ENCODE measurements at places on chromosomes 16 and 17. TPM values are rescaled to one million over a fixed set of nuclear protein-coding genes. Genes with fewer than 3 reads are reported as not detected.

Gene CYLD
- 44.6 TPM for total RNA-seq

Gene KRTAP9-4
- not detected for total RNA-seq

Gene KRT17
- total RNA-seq, result 9.0 TPM

Gene SMARCD2
- total RNA-seq, result 61.6 TPM

Gene CD300H
- total RNA-seq, result not detected

Gene ATAD5
- 0.79 TPM for total RNA-seq

Gene C1QTNF1
- total RNA-seq, result 84.0 TPM

Gene SCARF1
- total RNA-seq, result 0.33 TPM

Gene ABCC3
- 29.7 TPM for total RNA-seq

Gene CDH13
- 175 TPM for total RNA-seq

Gene CNGB1
- not detected for total RNA-seq

Gene MFSD6L
- not detected for total RNA-seq

Gene HS3ST3A1
- 0.99 TPM for total RNA-seq

Gene KRT28
- total RNA-seq, result not detected

Gene TMEM220
- 1.2 TPM for total RNA-seq

Gene NPIPA5
- total RNA-seq, result 5.3 TPM

Gene KRT9
- 0.07 TPM for total RNA-seq

Gene CCL7
- total RNA-seq, result 3.7 TPM

Gene MFAP4
- 39.1 TPM for total RNA-seq

Gene ITGB4
- 0.69 TPM for total RNA-seq

Gene MYH10
- total RNA-seq, result 349 TPM

Gene NXPH3
- 2.9 TPM for total RNA-seq

Gene TMED6
- 0.20 TPM for total RNA-seq

Gene TCF25
- 138 TPM for total RNA-seq

Gene KRT16
- total RNA-seq, result 1.3 TPM

Gene EFCAB5
- 0.13 TPM for total RNA-seq

Gene ABCA8
- 198 TPM for total RNA-seq

Gene TRIM72
- under 0.01 TPM for total RNA-seq

Gene TIMP2
- 283 TPM for total RNA-seq

Gene SLC38A8
- not detected for total RNA-seq

Gene SDF2
- 41.8 TPM for total RNA-seq

Gene TCAP
- 0.53 TPM for total RNA-seq

Gene CA4
- total RNA-seq, result not detected

Gene NPIPA2
- 0.69 TPM for total RNA-seq

Gene TP53TG3F
- total RNA-seq, result not detected

Gene TBC1D3L
- total RNA-seq, result 2.7 TPM

Gene MTMR4
- total RNA-seq, result 53.8 TPM

Gene KRT20
- total RNA-seq, result not detected

Gene PLLP
- not detected for total RNA-seq

Gene TEX19
- total RNA-seq, result not detected

Gene TBC1D3I
- total RNA-seq, result 0.07 TPM

Gene CENPV
- total RNA-seq, result 4.9 TPM

Gene HSD17B1
- total RNA-seq, result 2.0 TPM

Gene TBC1D26
- total RNA-seq, result 0.39 TPM

Gene KRTAP1-4
- total RNA-seq, result not detected

Gene TBX21
- not detected for total RNA-seq

Gene ARHGAP44
- total RNA-seq, result 1.7 TPM

Gene PLEKHH3
- total RNA-seq, result 16.9 TPM

Gene FZD2
- 27.6 TPM for total RNA-seq
